ENCODE measurements at places on chromosomes 3 and 15.

DNA sequence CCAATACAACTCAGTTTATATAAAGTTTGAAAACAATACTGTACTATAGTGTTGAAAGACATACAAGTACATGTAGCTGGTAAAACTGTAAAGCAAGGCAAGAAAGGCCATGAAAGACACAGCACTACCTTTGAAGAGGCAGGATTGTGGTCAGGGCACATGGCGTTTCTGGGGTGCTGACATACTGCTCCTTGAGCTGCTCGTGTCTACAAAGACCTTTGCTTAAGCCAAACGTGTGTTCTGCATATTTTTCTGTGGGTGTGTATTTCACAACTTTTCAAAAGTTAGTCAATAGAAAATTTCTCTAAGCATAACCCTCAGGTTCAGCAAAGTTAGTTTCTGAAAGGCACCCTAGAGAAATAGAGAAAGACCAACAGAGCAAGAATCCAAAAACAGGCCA lies 14.1 kb upstream of the TOPAZ1 start:
- peak; percentile 9 for DNase-seq

GRCh38 chr3:179318876-179319275 lies 4.0 kb upstream of the ZNF639 start:
- no peak for DNase-seq

- DNase-seq = no peak
Measured at GRCh38 chr3:110738531-110738930, 333.1 kb upstream of the NECTIN3 start.

GRCh38 chr3:151871639-151872468 lies 1.6 kb upstream of the SUCNR1 start:
- DNase-seq = peak; percentile 23

GRCh38 chr15:87841426-87841998 lies 415.0 kb downstream of the NTRK3 start:
- DNase-seq = no peak

DNA sequence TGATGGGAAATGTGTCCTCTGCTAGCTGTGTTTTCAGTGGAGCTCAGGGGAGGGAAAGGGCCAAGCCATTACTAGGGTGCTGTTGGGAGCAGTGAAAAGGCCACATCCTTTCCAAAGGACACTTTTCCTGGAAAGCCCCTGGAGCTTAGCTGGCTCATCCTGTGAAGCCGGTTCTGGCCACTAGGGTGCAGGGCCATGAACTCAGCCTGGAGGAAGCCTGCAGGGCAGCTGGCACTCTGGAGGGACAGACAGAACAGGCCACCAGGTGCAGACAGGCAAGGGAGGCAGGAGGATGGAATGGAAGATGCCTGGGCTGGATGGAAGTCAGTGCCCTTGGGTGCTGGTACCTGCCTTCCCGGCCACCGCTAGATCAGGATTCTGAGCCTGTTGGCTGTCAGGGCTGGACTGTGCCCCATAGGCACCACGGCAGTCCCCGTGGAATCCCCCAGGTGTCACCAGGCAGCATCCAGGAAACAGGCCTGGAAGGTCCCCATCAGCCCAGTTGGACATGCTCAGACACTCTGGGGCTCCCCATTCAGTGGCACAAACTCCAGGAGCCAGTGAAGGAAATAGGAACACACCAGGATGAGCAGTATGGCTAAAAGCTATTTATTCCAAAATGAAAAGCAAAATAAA lies 76.2 kb upstream of the C2CD4B start:
- DNase-seq = peak; percentile 7

DNA sequence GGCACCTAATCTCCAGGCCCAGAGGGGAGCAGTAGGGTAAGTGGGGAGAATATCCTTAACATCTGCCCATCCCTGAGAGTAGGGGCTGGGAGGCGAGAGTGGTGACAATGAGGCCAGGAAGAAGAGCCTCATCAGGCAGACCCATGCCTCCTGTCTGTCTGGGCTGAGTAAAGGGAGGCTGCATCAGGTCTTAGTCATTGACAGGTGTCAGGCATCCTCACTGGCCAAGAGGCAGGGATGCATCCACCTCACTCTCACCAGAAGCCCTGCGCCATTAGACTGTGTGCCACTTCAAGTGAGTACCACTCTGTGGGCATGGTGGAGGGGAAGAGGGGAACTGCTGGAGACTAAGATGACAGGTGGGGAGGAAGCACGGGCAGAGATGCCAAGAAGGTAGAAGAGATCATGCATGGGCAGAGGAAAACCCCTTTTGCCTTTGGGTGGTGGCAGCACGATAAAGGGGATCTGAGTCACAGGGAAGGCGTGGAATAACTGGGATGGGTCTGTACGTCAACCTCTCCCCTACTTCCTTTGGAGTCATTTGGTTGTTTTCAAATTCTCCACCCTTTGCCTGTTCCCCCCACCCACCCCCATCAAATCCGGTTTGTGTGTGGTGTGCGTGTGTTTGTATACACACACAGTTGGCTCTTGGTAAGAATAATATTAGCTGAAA lies 14.1 kb downstream of the ANAPC13 start:
- DNase-seq = peak; percentile 89

- DNase-seq = peak; percentile 10
Measured at GRCh38 chr15:88865498-88866099, 29.7 kb downstream of the HAPLN3 start.

DNA sequence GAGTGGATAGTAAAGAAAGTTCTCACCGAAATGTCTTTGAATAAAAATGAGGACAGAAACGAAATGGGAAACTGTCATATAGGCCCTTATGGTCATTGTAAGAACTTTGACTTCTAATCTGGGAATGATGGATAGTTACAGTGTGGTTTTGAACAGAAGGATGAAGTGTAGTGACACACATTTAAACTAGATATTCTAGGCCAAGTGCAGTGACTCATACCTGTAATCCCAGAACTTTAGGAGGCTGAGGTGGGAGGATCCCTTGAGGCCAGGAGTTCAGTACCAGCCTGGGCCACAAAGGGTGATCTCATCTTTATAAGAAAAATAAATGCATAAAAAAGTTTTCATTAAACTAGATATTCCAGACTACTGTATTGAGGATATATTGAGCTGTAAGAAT lies 452.8 kb downstream of the ROBO1 start:
- peak; percentile 15 for DNase-seq

DNA sequence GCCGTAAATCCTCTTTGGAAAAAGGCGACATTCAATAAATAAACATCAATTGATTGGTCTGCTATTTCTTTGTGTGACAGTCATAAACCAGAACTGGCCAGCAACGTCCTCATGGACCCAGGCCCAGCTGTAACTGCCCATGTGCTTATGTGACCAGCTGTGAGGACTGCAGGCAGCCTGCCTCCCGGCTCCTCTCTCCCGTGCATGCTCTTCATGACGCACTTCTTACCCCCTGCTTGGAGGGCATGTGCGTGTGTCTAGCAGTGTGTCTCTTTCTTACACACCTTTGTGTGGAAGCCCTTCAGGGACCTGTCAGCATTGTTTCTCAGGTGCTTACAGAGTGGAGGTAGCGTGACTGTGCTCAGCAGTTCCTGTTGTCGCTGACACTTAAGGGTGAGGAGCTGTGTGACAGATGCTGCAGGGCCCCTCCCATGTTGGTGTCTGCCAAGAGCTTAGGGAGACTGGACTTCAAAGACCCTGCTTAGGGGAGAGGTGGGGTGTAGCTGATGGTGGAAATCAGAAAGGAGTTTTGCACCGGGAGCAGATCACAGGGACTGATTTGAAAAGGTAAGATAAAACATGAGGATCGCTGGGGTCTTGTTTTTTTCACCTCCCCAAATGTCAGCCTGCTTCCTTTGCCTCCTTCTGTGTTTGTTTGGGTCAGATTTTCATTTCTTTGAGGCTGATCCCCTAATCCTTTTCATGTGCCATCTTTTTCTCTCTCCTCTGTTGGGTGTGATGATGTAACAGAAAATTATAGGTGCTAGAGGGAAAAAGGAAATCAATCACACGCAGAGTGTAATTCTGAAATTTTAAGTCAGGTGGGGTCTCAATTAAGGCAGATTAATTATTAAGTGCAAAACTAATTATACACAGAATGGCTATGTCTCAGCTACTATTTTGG lies 2.1 kb downstream of the PODXL2 start:
- no peak for DNase-seq

- no peak for DNase-seq
Measured at GRCh38 chr3:108293858-108294257, 2.5 kb upstream of the HHLA2 start.

GRCh38 chr3:110236976-110237610 lies 834.5 kb upstream of the NECTIN3 start:
- no peak for DNase-seq

DNA sequence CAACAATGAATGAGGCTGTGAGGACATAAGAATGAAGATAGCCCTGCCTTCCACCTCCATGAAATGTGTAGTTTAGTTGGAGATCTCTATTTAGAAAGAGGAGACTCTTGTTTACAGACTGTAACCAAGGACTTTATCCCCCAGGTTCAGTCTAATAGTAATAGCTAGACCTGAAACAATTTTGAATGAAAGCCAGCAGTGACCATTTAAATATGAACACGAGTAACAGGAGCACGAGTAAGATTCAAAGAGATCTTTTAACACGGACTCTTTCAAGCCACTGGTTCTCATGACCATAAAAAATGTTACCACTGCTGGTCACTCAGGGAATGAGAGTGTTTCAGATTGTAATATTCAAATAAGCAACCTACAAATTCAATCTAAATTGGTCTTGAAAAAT lies 123.1 kb downstream of the FMN1 start:
- DNase-seq = no peak

- DNase-seq = peak; percentile 53
Measured at GRCh38 chr15:89243046-89243690, 611 bp upstream of the FANCI start.

DNA sequence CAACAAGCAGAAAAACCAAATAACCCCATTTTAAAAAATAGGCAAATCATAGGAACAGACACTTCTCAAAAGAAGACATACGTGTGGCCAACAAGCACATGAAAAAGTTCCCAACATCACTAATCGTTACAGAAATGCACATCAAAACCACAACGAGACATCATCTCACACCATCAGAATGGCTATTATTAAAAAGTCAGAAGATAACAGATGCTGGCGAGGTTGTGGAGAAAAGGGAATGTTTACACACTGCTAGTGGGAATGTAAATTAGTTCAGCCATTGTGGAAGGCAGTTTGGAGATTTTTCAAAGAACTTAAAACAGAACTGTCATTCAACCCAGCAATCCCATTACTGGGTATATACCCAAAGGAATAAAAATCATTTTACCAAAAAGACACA lies 60.7 kb downstream of the ABI3BP start:
- DNase-seq = peak; percentile 47

DNA sequence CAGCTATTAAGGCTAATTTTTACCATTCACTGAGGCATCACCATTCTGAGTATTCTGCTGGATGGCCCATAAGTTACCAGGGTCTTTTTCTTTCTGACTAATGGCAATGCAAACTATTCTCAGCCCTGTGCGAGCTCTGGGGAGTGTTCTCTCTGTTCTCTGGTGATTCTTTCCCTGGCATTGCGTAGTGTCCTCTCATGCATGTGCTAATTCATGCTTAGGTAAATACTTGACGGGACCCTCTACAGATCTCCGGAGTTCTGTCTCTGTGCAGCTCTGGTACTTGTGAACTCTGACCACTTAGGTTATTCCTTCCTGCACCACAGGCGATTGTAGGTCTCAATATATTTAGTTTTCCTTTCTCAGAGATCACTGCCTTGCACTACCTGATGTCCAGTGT lies 34.8 kb downstream of the UBE2E1 start:
- DNase-seq = no peak

- DNase-seq = no peak
Measured at GRCh38 chr3:57065588-57065987, 5.1 kb downstream of the SPATA12 start.

DNA sequence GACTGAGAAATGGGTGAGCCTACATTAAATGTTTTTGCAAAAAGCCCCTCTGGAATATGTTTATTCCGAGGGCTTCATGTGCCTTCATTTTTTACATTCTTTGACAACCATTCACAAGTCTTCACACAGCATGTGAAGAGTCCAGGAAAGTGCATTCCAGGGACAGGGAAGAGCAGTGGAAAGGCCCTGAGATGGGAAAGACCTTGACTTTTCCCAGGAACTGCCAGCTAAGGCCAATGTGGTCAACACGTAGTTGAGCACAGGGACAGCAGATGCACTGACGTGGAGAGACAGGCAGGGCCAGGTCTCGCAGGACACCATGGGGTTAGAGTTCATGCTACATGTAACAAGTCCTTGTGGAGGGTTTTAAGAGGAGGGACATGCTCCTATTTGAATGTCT lies 21.7 kb downstream of the SSR3 start:
- peak; percentile 35 for DNase-seq

- DNase-seq = peak; percentile 93
Measured at GRCh38 chr15:78075490-78076230, 1.9 kb downstream of the TBC1D2B start.

GRCh38 chr3:47057212-47057671 lies 77.8 kb downstream of the NBEAL2 start:
- peak; percentile 48 for DNase-seq

DNA sequence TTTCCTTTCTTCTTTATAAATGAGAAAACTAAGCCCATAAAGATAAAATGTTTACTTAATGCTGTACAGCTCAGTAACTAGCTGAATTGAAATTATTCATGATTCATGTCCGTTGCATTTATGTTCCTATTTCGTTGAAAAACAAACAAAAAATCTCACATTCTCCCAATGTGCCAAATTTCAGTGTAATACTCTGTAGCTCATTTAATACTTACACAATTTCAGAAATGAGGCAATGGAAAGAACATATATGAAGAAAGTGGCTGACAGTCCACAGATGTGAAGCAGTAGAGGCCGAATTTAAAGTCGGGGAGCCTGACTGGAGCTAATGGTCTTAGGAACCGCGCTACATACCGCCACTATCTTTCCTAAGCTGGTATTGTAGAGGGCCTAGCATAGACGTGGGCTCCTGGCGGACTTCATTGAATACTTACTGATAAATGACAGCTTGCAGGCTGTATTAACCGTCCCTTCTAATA lies 651 bp downstream of the PLSCR2 start:
- peak; percentile 36 for DNase-seq

All from fibroblast of mammary gland (primary cell).